Naive B cell (primary cell): ENCODE measurements at places on chromosomes 11 and 22. TPM values are rescaled to one million over a fixed set of nuclear protein-coding genes. Genes with fewer than 3 reads are reported as not detected.

- DNase-seq, result no peak
Measured at GRCh38 chr11:105741488-105742020, 131.7 kb downstream of the GRIA4 start.

DNA sequence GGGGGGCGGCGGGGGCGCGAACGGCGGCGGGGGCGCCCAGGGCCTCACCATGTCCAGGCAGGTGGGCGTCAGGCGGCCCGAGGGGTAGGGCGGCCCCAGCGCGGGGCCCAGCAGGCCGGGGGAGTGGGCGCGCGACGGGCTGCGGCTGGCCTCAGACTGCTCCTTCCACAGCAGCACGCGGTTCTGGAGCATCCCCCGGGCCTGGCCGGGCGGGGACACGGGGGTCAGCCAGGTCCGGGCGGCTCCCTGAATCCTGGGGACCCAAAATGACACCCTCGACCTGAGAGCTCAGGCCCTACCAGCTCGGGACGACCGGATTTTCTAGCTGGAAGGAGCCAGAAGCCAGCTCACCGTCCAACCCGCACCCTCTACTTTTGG lies 5.5 kb upstream of the SLC16A8 start:
- no peak for DNase-seq

- DNase-seq, result no peak
Measured at GRCh38 chr11:1922481-1923081, 3.1 kb downstream of the TNNT3 start.

- no peak for DNase-seq
Measured at GRCh38 chr22:27761000-27761399, 40.6 kb downstream of the MN1 start.

Gene MFRP
- polyA plus RNA-seq, result not detected

Gene OR9I1
- polyA plus RNA-seq, result not detected

Gene RASD2
- polyA plus RNA-seq, result not detected

Gene ANO9
- not detected for polyA plus RNA-seq

Gene PRG3
- polyA plus RNA-seq, result not detected

Gene RIMBP3C
- 0.48 TPM for polyA plus RNA-seq
